Kidney (tissue), 22 donors: ENCODE measurements at places on chromosomes 1 and 21. TPM values are rescaled to one million over a fixed set of nuclear protein-coding genes. Genes with fewer than 3 reads are reported as not detected.
A peak's percentile ranks its signal among the peaks of the same experiment; 100 is the strongest.

DHX9 gene
- total RNA-seq, result 152 TPM

BRDT gene
- total RNA-seq, result not detected

DNA sequence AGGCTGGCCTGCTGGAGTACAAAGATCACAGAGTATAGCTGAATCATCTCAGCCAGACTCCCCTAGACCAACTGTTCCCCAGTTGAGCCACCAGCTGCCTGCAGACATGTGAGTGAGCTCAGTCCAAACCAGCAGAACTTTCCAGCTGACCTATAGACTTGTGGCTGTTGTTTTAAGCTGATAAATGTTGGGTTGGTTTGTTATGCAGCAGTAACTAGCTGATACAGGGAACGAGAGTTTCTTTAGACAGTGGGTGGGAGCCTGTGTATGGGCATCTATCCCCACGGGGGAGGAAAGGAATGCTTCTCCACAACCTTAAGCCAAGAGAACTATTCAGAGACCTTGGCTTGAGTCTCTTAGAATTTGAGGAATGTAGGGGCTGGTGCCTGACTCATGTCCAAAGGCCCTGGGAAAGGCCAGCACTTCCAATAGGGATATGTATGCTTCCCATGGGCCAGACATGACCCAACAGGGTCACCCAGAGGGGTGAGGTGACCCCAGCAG lies 30.1 kb downstream of the SLC1A7 start:
- no peak overlapping the region for H3K27ac ChIP-seq
- no peaks in the 10 kb centered on the region for H3K27me3 ChIP-seq
- H3K36me3 ChIP-seq, result no peaks in the 10 kb centered on the region
- H3K4me3 ChIP-seq, result no peak overlapping the region
- DNase-seq, result no peak

DNA sequence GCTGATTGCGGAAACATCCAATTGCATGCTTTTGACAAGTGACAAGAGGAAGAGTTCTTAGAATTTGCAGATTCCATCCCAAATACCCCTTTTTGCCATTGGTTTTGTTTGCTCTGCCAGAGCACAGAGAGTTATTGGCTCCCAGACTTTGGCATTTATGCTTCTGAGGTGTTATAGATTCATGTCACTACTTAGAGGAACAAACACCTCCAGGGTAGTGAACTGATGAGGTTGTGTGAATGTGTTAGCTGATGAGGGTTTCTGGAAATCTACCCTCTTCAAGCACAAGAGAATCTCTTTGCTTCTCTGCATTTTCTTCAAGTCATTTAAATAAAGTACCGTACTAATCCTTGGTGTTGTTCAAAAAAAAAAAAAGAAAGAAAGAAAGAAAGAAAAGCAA lies 33.9 kb upstream of the BRINP3 start:
- no peaks in the 10 kb centered on the region for H3K4me1 ChIP-seq
- H3K4me3 ChIP-seq, result no peak overlapping the region
- H3K27ac ChIP-seq, result no peak overlapping the region
- no peaks in the 10 kb centered on the region for H3K36me3 ChIP-seq
- no peaks in the 10 kb centered on the region for H3K27me3 ChIP-seq

- no peak for DNase-seq
- no peaks in the 10 kb centered on the region for H3K36me3 ChIP-seq
- H3K27ac ChIP-seq, result peak overlapping the region; percentile 72
- peaks cover 52% of the 10 kb centered on the region for H3K4me1 ChIP-seq
- H3K4me3 ChIP-seq, result no peak overlapping the region
- H3K27me3 ChIP-seq, result no peaks in the 10 kb centered on the region
Measured at GRCh38 chr1:42944246-42944928, 14.3 kb downstream of the SLC2A1 start.

DNA sequence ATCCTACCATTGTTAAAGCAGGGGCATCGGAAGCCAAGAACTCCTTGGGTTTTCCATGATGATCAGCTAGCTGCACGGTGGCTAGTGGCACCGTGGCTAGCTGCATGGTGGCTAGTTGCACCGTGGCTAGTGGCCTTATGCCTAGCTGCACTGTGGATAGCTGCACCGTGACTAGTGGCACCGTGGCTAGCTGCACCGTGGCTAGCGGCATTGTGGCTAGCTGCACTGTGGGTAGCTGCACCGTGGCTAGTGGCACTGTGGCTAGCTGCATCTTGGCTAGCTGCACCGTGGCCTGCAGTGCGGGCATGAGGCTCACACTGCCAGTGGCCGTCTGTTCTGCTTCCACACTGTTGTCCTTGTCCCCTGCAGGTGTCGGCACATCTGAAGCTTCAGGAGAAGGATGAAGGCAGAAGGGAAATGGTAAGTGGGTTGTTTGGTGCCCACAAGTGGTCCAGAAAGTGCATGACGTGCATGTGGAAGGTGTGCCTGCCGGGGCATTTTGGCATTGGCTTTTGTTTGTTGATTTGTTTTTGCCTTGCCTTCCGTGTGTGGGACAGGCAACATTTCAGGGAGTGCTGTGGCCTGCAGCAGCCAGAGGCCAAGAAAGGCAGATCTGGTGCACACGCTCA lies 38.6 kb downstream of the TFF3 start:
- no peaks in the 10 kb centered on the region for H3K27me3 ChIP-seq
- no peaks in the 10 kb centered on the region for H3K36me3 ChIP-seq
- no peaks in the 10 kb centered on the region for H3K4me1 ChIP-seq

DNA sequence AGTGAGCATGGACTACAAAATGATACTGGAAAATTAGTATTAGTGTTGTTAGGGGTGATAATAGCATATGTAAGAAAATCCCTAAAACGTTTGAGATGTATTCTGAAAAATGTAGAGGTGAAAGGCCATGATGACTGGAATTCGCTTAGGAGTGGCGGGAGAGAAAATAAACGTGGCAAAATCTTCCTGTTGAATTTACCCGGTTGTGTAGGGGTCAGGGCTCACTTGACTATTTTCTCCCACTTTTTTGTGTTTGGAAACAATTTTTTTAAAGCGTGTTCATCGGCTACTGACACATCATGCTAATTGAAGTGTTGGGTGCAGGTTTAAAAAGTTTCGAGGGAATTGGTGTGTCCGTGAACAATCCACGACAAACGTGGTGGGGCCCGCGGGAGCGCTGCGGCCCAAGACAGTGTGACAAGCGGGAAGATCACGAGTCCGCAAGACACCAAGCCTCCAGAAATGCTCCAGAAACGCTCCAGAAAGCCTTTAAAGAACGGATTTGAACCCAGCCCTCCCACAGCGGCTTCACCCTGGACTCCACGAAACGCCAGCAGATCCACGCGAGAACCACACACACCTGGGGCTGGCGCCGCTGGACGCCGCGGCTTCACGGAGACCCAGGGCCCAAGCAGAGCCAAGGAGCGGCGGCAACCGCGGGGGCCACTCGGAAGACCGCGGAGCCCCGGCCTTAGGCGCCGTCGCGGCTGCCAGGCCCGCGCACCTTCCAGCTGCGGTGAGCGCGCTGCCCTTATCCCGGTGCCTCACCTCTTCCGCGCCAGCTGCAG lies 573 bp downstream of the PSMG1 start:
- no peaks in the 10 kb centered on the region for H3K36me3 ChIP-seq
- H3K27ac ChIP-seq, result peak overlapping the region; percentile 93
- peaks cover 6% of the 10 kb centered on the region for H3K4me1 ChIP-seq
- H3K27me3 ChIP-seq, result no peaks in the 10 kb centered on the region

DNA sequence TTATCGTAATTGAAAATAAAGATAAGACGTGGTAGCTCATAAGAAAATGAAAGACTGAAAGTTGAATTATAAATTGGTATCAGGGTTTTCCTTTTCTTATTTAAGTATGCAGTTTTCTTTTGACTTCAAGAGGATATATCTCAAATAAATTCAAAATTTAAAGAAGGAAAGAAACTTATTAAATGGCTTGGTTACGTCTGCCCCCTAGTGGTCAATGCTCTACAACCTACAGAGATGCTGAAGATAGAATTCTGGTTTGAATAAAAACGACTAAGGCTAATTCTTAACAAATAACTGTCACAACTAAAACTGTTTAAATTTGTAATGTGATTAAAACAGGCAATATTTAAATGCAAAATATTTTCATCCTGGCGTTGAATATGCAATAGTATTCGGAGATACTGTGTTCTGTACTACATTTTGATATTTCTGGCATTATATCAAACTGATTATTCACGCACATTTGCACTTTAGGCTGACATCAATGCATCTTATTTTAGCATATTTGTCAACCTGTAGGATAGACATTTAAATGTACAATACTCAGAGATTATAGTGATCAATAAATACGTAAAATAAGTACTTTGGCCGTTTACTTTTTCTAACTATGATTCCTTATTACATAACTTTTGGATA lies 26.8 kb downstream of the IFI44 start:
- H3K4me1 ChIP-seq, result no peaks in the 10 kb centered on the region
- H3K27me3 ChIP-seq, result no peaks in the 10 kb centered on the region
- no peak overlapping the region for H3K27ac ChIP-seq
- H3K36me3 ChIP-seq, result no peaks in the 10 kb centered on the region
- H3K4me3 ChIP-seq, result no peak overlapping the region

DNA sequence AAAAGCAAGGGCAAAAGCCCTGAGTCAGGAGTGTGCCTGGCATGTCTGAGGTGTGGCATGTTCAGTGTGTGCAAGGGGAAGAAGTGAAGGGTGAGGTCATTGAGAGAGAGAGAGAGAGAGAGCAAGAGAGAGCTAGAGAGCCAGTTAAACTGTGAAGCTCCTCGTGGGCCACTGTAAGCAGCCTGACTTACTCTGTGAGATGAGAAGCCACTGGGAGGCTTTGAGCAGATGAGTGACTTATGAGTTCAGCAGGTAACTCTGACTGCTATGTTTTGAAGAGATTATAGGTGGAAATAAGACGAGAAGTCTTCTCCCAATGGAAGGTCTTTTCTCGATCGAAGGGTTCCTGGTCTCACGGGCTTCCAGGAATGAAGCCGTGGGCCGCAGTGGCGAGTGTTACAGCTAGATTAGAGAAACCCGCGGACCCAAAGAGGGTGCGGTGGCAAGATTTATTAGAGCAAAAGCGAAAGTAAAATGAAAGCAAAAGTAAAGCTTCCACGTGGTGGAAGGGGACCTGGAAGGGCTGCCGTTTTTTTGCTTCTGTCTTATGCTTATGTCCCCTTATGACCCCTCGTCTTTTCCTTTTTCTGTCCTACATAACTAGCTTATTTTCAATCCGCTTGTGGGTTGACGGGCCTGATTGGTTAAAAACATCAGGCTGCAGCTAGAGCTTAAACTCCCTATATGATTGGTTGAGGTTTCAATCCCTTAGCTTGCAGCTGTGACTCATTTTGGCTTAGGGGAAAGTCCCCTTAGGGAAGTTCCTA lies 323.1 kb upstream of the FAM78B start:
- H3K27ac ChIP-seq, result no peak overlapping the region
- H3K4me3 ChIP-seq, result peak overlapping the region; percentile 31
- no peak for DNase-seq
- no peaks in the 10 kb centered on the region for H3K27me3 ChIP-seq

DNA sequence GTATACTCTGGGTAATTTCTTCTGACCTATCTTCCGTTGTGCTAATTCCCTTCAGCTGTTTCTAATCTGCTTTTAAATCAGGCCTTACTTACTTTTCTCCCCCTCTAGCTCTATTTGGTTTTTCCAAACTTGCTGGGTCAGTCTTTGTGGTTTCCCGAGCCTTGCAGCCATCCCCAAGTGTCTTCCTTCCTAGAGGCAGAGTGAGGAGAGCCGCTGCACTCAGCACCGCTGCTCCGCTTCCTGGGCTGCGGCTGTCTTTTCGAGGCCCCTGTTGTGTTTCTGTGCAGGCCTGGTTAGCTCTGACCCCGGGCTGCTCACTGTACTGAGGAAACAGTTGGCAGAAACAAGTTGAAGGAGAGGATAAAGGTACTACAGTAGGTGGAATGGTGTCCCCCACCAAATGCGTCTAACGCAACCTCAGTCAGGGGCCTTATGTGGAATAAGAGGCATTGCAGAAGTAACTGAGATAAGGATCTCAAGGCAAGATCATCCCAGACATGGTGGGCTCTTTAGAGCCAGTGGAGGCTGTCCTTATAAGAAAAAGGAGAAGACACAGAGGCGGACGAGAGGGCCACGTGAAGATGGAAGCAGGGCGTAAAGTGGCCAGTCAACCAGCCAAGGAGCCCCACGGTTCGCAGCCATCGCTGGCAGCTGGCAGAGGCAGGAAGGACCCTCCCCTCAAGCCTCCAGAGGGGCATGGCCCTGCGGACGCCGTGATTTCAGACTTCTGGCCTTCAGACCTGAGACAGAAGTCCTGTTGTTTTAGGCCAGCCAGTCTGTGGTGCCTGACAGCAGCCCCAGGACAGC lies 10.5 kb downstream of the WNT9A start:
- no peak overlapping the region for H3K27ac ChIP-seq
- H3K27me3 ChIP-seq, result no peaks in the 10 kb centered on the region
- DNase-seq, result no peak
- H3K36me3 ChIP-seq, result no peaks in the 10 kb centered on the region

DNA sequence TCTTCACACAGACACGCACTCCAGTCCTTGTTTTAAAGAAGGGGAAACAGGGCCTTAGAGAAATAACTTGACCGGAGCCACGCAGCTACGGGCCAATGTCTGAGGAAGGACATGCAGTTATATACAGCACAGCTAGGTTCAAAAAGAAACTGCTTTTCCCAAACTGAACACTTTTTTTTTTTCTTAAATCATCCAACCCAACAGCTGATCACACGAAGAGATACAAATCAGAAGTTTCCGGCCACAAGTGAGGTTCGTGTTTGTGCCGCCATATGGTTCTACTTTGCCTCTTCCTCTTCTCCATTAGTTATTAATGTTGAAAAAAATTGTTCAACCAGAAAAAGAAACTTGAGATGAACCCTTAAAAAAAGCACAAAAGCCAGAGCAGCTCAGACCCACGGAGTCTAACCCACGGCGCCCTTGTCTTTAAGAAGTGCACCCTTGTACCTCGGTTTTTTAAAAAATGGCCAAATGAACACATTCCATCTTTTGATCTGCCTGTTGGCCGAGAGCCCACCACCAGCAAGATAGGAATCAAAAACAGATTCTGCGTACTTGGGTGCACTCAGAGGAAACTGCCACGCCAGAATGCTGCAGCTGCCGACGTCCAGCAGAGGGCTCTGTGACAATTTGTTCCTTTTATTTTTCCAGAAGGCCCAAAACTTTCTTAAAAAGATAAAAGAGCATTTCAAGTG lies 78.9 kb downstream of the SLC66A1 start:
- no peaks in the 10 kb centered on the region for H3K27me3 ChIP-seq

DNA sequence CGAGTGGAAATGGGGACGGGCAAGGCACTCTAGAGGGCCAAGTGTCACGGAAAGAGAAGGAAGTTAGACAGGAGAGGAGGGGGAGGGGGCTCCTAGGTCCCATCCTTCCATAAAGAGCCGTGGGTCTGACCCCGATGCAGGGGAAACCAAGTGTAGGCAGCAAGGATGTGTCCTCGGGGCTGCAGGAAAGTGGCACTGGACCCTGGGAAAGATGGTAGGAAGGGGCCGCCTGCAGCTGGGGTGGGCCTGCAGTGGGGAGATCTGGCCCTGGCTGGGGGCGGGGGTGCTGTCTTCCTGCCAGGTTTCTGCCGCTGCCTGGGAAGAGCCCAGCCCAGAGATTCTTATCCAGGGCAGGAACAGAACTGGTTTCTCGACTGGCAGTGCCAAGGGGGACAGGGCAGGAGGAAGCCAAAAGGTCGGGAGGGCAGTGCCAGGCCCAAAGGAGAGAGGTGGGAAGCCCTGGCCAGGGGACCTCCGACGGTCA lies 12.9 kb downstream of the CRABP2 start:
- no peak overlapping the region for H3K27ac ChIP-seq
- H3K4me1 ChIP-seq, result peaks cover 6% of the 10 kb centered on the region
- no peaks in the 10 kb centered on the region for H3K36me3 ChIP-seq
- no peak for DNase-seq
- H3K27me3 ChIP-seq, result no peaks in the 10 kb centered on the region

- H3K27ac ChIP-seq, result no peak overlapping the region
- H3K4me1 ChIP-seq, result no peaks in the 10 kb centered on the region
- H3K36me3 ChIP-seq, result no peaks in the 10 kb centered on the region
- H3K4me3 ChIP-seq, result no peak overlapping the region
- DNase-seq, result no peak
Measured at GRCh38 chr1:25469177-25469576, 38.5 kb downstream of the MACO1 start.

- H3K27me3 ChIP-seq, result no peaks in the 10 kb centered on the region
- H3K4me3 ChIP-seq, result no peak overlapping the region
- DNase-seq, result peak; percentile 93
- peak overlapping the region; percentile 15 for H3K27ac ChIP-seq
Measured at GRCh38 chr1:228902781-228903433, 167.6 kb downstream of the RHOU start.
